Retinal pigment epithelial cell (primary cell): ENCODE measurements at places on chromosomes 2 and 18.

DNA sequence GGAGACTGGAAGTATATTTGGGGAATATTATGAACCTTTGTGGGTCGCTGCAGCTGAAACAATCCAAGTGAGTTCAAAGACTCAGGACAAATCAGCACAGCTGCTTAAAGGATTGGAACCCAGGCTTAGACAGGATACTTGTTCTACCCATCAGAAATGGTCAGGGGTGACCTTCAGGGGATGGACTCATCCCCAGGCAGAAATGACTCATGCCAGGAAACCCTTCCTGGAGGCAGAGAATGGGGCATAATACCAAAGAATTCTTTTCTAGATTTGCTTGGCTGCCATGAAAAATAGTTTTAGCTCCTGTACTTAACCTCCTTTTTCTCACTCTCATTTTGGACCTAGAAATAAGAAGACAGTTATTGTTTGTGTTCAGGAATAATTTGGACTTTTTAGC, 425.5 kb downstream of the TSN start:
- DNase-seq, result no peak

DNA sequence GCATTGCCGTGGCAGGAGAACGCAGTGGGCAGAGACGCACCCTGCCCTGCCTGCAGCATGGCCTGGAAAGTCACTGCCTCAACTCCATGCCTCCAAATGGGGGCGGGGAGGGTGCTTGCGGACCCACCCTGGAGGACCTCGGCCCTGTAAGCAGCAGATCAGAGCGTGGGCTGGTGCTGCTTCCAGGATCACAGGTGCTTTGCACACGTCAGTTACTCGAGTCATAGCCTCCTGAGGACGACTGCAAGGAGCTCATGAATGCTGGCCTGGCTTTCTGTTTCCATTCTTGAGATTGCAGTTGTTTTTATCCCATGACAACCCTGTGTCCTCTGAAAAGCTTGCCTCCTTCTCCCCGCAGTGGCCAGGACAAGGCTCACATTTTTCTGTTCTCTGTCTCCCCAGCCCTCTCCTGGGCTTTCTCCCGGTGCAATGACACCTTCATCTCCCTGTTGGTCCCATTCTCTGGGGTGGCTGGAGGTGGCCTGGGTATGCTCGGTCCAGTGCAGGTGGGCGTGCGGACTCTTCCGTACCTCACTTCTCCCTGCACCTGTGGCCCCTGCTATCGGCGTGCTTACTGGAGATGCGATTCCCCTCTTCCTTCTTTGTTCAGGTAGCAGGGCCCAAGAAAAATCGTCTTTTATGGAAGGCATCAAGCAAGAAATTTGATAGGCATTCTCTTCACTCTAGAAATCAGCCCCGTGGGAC, 208.0 kb downstream of the GBX2 start:
- no peak for DNase-seq

GRCh38 chr2:44932079-44932478, 9.4 kb upstream of the SIX3 start:
- no peak for DNase-seq

DNA sequence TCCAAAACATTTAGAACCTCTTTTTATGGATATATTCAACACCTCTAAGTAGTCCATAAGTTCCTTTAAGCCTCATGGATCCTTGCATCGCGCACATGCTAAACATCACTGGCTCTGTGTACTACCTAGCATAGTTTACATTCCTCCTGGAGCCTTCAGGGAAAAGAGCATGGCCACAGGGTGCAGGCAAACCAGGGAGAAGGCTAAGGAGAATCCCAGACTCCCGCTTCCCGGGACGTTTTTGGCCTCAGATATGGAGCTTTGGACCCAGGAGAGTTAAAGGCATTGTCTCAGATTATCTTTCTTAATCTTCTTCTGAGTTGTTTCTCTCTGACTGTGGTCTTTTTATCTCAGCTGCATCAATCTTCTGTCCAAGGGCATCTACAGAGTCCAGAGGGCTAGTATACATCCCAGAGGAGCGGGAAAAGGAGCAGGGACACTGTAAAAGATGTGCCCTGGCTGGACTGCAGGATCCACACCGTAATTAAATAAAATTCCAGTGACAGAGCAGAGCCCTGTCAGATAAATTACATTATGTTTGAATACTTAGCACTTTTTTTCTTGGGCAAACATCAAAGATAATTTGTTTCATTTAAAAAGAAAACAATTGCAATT, 36.9 kb downstream of the RIT2 start:
- DNase-seq, result no peak

DNA sequence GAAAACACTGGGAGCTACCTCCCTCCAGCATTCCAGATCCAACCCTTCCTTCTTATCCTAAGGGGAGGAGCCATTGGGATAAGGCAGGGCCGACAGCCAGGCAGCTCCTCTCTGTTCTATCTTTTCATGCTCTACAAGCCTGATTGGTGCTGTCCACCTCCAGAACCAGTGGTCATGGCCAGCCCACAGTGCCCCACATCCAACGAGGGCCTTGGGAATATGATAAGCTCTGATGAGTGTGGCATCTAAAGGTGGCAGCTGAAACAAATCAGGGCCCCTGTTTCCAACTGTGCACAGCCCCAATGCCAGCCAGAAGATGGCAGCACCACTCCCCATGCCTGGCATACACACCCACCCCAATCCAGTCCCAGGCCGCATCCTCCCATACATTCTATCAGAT, 329.3 kb downstream of the C1D start:
- DNase-seq, result no peak

- no peak for DNase-seq
Measured at GRCh38 chr2:1082456-1083205, 132.0 kb downstream of the SNTG2 start.

- no peak for DNase-seq
Measured at GRCh38 chr2:207035875-207036274, 96.6 kb downstream of the CPO start.

- no peak for DNase-seq
Measured at GRCh38 chr2:143088388-143088787, 40.8 kb upstream of the ARHGAP15 start.

DNA sequence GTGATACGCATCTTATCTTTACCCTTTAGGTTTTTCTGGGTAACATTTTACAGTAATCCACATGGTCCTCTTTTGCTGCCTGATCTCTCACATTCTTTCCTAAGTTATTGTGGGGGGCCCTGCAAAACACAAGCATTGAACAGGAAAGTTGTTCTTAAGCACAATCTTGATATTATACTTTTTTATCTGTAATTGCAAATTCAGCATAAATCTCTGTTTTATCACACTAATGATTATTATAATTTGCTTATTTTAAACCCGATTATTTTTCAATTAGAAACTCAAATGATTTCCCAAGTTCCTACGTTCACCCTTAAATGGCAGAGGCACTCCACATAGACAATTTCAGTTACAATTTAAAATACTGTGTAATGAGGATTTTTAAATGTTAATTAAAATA, 386.0 kb upstream of the GYPC start:
- DNase-seq, result no peak

DNA sequence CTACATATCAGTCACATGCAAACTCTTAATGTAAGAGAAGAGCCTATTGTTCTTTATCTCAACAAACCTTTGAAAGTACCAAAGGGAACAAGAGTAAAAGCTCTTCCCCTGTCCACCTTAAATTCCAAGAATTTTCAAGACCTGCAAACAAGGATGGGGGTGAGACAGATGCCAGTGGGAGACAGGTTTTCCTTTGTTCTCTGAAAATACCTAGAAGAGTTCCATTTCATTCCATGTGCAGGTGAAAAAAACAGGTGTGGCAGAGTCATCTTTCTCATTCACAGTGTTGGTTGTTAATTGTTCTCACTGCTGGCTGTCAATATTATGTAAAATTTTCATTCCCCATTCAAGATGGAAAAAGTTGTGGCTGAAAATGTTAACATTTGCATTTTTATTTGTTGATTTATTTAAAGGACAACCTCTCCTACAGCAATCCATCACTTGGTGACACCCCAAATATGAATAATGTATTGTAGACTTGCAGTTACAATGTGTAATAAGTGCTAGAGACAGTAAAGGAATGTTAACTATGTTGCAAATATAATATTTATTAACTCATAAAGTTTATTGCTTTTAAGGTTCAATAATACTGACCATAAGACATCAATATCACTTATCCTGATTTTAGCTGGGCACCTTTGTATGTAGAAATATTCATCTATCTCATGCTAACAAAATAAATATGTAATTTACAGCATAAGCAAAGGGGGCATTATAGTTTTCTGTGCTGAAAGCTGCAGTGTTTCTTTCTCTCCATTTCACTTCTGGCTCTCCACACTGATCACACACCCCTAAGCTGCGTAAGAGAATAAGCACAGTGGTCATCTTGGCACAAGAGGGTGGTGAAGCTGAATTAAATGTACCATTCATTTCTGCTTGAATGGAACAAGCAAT, 347.0 kb downstream of the KIAA1328 start:
- no peak for DNase-seq

DNA sequence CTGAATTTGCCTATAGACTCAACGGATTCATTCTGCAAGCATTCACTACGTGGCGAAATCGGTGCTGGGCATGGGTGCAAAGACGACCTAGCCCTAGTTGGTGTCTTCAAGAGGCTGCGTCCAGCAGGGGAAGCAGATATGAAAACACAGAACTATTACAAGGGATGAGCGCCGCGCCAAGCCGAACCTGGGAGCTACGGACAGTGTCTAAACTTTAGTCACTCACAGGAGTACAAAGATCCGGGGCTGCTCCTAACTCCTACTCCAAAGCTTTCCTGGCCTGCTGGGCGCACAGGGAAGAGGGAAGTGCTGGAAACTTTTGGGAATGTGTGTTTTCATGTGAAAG, 732 bp upstream of the ANXA4 start:
- no peak for DNase-seq

DNA sequence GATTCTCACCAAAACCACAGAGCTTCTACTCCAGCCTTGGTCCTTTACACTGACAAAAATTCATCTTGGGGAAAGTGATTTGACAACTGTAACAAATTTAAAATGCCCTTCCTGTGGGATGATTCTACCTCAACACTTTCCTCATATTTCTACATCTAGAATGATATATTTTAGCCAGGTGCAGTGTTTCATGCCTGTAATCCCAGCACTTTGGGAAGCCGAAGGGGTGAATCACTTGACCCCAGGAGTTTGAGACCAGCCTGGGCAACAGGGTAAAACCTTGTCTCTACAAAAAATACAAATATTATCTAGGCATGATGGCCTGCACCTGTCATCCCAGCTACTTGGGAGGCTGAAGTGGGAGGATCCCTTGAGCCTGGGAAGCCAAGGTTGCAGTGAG, 408.6 kb downstream of the CDH7 start:
- no peak for DNase-seq

GRCh38 chr18:63505566-63506335, 29.0 kb downstream of the SERPINB5 start:
- DNase-seq, result no peak

GRCh38 chr2:2586068-2586776, 255.1 kb upstream of the MYT1L start:
- no peak for DNase-seq

- peak; percentile 99 for DNase-seq
Measured at GRCh38 chr2:117128461-117128860, 686.0 kb upstream of the DDX18 start.

DNA sequence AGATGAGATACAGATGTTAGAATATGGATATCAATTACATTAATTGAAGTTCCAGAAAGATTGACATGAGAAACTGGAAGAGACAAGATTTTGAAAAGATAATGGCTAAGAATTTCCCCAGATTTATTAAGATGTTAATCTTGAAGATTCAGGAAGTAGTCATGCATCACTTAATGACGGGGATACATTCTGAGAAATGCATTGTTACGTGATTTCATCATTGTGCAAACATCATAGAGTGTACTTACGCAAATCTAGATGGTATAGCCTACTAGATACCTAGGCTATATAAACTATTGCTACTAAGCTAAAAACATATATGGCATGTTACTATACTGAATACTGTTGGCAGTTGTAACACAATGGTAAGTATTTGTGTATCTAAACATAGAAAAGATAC, 6.8 kb upstream of the CHMP3 start:
- no peak for DNase-seq

GRCh38 chr18:54931152-54931551, 28.1 kb downstream of the CCDC68 start:
- DNase-seq, result no peak

- DNase-seq, result peak; percentile 79
Measured at GRCh38 chr2:54524226-54524991, 68.3 kb downstream of the SPTBN1 start.

DNA sequence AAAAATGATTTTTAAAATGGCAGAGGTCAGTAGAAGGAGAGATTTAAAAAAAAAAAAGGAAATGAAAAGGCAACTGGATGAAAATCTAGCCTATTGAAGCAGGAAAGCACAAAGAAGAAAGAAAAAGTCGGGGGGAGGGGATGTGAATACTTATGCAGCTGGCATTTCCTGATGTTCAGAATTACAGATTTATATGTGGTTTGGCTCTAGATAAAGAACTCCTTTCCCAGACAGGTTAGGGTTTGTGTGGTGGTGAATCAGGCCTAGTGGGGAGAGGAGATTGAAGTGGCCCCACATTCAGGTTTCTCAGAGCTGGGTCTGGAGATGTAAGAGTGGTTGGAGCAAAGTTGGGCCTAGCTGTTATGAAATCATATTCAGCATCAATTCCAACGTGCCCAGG, 394.4 kb downstream of the FIGN start:
- no peak for DNase-seq

- DNase-seq, result no peak
Measured at GRCh38 chr2:37059841-37060240, 24.3 kb downstream of the HEATR5B start.

- no peak for DNase-seq
Measured at GRCh38 chr2:80190166-80190565, 114.4 kb downstream of the LRRTM1 start.

DNA sequence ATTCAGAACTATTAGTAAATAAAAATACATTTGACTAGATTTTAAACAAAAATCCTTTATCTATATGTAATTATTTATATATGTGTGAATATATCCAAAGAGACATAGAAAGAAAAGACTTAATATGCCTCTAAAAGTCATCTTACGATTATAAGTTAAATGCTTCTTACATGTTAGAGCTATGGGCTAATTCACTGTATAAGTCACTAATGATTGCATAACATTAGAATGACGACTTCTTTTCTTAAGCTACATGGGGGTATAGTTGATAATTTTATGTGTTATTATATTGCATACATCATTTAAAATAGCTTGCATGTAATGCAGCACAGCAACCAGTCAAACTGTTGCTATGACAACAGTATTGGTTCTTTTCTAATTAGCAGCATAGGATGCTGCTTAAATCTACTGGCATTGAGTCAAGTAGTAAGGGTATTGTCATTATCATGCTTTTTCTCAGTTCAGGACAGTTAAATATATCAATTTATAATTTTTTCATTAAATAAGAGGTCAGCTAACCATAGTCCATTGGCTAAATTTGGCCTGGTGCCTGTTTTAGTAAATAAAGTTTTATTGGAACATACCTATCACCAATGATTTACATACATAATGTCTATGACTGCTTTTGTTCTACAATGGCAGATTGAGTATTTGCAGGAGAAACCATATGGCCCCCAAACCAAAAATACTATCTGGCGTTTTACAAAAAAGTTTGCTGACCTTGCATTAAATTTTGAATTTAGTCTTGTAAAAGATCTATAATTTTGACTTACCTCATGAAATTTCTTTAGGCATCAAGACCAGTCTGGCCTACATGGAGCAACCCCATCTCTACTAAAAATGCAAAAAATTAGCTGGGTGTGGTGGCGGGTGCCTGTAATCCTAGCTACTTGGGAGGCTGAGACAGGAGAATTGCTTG, 207.7 kb upstream of the ZSWIM2 start:
- no peak for DNase-seq

- DNase-seq, result no peak
Measured at GRCh38 chr18:61984349-61984748, 91.5 kb upstream of the RNF152 start.
